Neural cell (in vitro differentiated cells): ENCODE measurements at places on chromosomes 11 and 22. TPM values are rescaled to one million over a fixed set of nuclear protein-coding genes. Genes with fewer than 3 reads are reported as not detected.

The ZFTA gene
- polyA plus RNA-seq: 82.5 and 103 TPM in 2 replicates

The OR10D3 gene
- not detected in 2 replicates for polyA plus RNA-seq

The SEPTIN5 gene
- polyA plus RNA-seq: 166 and 170 TPM in 2 replicates

The SPA17 gene
- polyA plus RNA-seq: 19.1 and 21.3 TPM in 2 replicates

The LRRC10B gene
- 12.4 and 14.6 TPM in 2 replicates for polyA plus RNA-seq

The C11orf21 gene
- not detected in 2 replicates for polyA plus RNA-seq

The MLC1 gene
- polyA plus RNA-seq: not detected in 2 replicates

The MUC2 gene
- polyA plus RNA-seq: not detected in 2 replicates

The ANO9 gene
- polyA plus RNA-seq: not detected in 2 replicates

The SHANK3 gene
- polyA plus RNA-seq: 5.5 and 6.3 TPM in 2 replicates

The UBASH3B gene
- 4.2 and 5.3 TPM in 2 replicates for polyA plus RNA-seq

The CDHR5 gene
- polyA plus RNA-seq: not detected in 2 replicates

The NPAS4 gene
- 6.7 and 10.6 TPM in 2 replicates for polyA plus RNA-seq

The SERPING1 gene
- 0.22 TPM in 1 of 2 replicates, not detected in the other for polyA plus RNA-seq

The GGTLC3 gene
- polyA plus RNA-seq: not detected in 2 replicates

The PRG2 gene
- not detected in 2 replicates for polyA plus RNA-seq

The ROBO4 gene
- not detected in 2 replicates for polyA plus RNA-seq

The ACTN3 gene
- polyA plus RNA-seq: not detected in 2 replicates

The TTC28 gene
- 14.8 and 18.4 TPM in 2 replicates for polyA plus RNA-seq

The SPI1 gene
- not detected in 2 replicates for polyA plus RNA-seq

The HPS4 gene
- polyA plus RNA-seq: 51.9 and 54.1 TPM in 2 replicates

The ANKK1 gene
- polyA plus RNA-seq: not detected in 2 replicates
